CD4-positive, alpha-beta memory T cell (primary cell): ENCODE measurements at places on chromosomes 4 and X. TPM values are rescaled to one million over a fixed set of nuclear protein-coding genes. Genes with fewer than 3 reads are reported as not detected.

- no peak for DNase-seq
- H3K27ac ChIP-seq: no peak overlapping the region
- no peaks in the 10 kb centered on the region for H3K27me3 ChIP-seq
Observed at GRCh38 chr4:97627750-97628149, 515.5 kb downstream of the STPG2 start.

The RBM47 gene
- total RNA-seq: 1.5 TPM

- H3K4me3 ChIP-seq: no peak overlapping the region
- H3K4me1 ChIP-seq: no peaks in the 10 kb centered on the region
- no peaks in the 10 kb centered on the region for H3K27me3 ChIP-seq
- no peak for DNase-seq
- no peak overlapping the region for H3K27ac ChIP-seq
Observed at GRCh38 chr4:173256825-173257224, 77.3 kb downstream of the HMGB2 start.

GRCh38 chr4:135050086-135050717 lies 848.6 kb upstream of the PABPC4L start:
- DNase-seq: no peak
- no peak overlapping the region for H3K4me3 ChIP-seq
- no peaks in the 10 kb centered on the region for H3K27me3 ChIP-seq
- no peak overlapping the region for H3K27ac ChIP-seq

DNA sequence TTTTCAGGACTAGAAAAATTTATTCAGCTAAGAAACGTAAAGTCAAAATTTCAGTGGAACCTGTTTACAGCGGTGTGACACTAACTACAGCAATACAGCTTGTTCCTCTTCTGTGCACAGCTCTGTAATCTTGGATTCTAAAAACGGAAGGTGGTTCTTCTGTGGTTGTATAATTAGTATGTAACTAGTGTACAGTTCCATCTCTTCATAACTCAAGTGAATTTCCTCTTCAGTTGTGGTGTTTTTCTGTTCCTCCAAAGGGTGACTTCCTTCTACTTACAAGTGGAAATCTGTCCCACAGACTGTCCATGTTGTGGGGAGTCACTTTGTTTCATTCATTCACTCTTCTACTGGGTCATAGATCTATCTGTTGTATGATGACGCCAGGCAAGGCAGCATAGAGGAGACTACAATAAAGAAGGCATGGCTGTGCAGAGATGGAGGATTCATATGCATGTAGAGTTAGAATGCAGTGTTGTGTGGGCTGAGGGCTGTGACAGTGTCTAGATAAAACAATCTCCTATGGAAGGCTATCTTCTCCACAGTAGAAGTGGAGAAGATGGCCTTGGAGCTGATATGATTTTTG lies 5.4 kb downstream of the DAPP1 start:
- H3K27me3 ChIP-seq: no peaks in the 10 kb centered on the region
- no peak overlapping the region for H3K27ac ChIP-seq
- no peak for DNase-seq
- H3K36me3 ChIP-seq: no peaks in the 10 kb centered on the region
- no peak overlapping the region for H3K4me3 ChIP-seq

The FAM120C gene
- total RNA-seq: 17.6 TPM

DNA sequence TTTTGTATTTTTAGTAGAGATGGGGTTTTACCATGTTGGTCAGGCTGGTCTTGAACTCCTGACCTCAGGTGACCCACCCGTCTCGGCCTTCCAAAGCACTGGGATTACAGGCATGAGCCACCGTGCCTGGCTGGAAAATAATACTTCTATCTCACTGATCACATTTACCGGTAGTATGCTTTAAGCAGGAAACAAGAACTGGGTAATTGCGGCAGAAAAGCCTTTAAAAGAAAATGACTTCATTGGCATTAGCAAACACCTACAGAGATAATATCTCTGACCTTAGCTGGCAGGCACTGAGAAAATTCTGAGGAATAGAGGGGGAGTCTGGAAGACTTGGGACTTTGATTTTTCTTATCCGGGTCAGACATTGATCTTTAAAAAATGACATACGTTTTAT lies 78.5 kb downstream of the SHROOM3 start:
- DNase-seq: no peak
- H3K27ac ChIP-seq: no peak overlapping the region
- H3K4me1 ChIP-seq: no peaks in the 10 kb centered on the region
- no peaks in the 10 kb centered on the region for H3K27me3 ChIP-seq
- no peaks in the 10 kb centered on the region for H3K36me3 ChIP-seq
- no peak overlapping the region for H3K4me3 ChIP-seq

GRCh38 chr4:131344761-131345160 lies 1804.3 kb upstream of the PCDH10 start:
- no peak for DNase-seq
- H3K27ac ChIP-seq: no peak overlapping the region
- no peaks in the 10 kb centered on the region for H3K36me3 ChIP-seq
- no peaks in the 10 kb centered on the region for H3K27me3 ChIP-seq
- no peak overlapping the region for H3K4me3 ChIP-seq

The CT45A10 gene
- not detected for total RNA-seq

The LRIT3 gene
- 0.26 TPM for total RNA-seq

DNA sequence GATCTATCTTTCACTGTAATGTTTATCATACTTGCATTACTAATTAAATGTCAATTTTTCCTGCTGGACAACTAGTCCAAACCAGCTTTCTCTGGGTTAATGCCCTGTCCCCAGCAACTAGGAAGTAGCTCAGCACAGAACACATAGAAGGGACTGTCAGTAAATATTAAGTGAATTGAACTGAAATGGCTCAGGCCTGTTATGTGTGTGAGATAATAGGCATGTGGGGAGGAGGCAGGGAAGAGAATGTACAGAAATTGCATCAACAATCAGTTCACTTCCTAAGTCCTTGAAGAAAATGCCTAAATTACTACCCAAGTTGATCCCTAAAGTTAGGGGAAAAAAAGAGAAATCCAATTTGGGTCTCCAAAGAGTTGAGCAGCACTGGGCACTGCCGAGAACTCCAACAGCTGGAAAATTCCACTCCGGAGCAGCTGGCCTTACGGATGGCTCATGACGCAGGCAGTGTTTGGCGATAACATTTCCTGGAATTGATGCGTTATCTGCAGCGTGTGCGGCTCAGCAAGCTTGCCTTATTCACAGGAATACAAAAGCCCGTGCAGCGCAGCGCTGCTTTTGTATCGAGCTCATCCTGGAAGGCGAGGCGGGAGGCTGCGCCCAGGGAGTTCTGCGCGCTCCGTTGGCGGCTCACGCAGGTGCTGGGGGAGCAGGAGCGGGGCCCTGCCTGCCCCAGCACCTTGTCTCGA lies 297.3 kb upstream of the LCORL start:
- no peak overlapping the region for H3K4me3 ChIP-seq
- no peak for DNase-seq
- H3K27me3 ChIP-seq: no peaks in the 10 kb centered on the region
- H3K27ac ChIP-seq: no peak overlapping the region
- H3K36me3 ChIP-seq: no peaks in the 10 kb centered on the region

DNA sequence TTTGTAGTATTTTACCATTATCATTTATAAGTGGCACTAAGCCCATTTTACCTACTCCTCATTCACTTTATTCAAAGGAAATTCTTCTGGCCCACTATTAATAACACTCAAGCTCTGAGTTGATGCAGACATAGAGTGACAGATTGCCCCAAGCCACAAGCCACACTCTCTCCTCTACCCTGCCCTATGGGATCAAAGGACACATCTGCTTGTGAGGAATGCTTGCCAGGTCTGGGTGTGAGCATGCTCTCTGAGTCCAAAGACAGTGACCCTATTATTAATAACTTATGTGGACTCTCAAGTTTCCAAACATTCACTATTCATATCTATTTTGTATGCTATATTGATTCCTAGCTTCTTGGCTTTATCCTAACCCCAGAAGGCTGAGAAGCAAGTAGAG lies 18.5 kb downstream of the ETNPPL start:
- no peaks in the 10 kb centered on the region for H3K4me1 ChIP-seq
- no peak overlapping the region for H3K27ac ChIP-seq
- H3K27me3 ChIP-seq: no peaks in the 10 kb centered on the region
- no peak for DNase-seq

DNA sequence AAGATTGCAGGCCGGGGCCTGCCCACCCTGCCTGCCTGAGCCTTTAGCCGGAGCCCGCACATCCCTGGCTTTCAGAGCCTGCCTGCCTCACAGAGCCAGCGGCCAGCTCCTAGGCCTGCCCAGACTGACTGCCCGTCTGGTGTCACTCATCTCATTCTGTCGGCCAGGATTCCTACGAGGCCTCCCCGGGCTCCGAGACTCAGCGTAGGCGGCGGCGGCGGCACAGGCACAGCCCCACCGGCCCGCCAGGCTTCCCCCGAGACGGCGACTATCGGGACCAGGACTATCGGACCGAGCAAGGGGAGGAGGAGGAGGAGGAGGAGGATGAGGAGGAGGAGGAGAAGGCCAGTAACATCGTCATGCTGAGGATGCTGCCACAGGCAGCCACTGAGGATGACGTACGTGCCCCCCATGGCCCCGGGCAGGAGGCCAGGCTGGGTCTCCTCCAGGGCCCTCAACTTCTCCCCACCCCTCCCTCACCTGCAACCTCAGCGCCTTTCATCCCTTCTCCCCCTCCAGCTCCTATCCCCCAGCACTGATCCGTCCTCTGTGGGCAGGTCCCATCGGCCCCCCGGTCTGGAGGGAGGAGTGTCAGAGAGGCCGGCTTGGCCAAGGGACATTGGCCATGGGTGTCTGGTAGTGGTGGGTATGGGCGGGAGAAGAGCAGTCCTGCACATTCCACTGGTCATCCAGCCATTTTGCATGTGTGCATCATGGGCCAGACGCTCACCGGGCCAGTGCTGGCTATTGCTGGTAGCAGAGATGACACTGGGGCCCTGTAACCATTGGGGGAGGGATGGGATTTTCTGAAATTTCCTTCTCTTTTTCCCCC lies 22.6 kb upstream of the UBA1 start:
- H3K36me3 ChIP-seq: peaks cover 17% of the 10 kb centered on the region
- H3K4me1 ChIP-seq: no peaks in the 10 kb centered on the region
- H3K4me3 ChIP-seq: no peak overlapping the region
- DNase-seq: no peak
- H3K27me3 ChIP-seq: no peaks in the 10 kb centered on the region

DNA sequence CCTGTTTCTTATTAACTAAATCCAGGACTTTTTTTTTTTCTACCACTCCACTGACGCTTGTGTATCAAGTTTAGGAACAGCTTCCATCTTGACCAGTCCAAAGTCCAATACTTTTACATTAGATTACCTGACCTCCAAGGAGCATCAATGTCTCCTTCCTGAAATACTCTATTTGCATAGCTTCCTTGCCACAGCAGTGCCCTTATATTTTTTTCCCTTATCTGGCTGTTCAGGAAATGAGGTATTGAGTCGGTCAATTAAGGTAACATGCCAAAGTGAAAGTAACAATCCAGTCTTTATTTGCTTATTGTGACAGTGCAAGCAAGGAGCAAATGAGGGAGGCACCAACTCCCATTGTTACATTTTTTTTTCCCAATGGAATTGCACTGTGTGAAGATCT lies 730.8 kb upstream of the NDST4 start:
- H3K36me3 ChIP-seq: no peaks in the 10 kb centered on the region
- H3K27me3 ChIP-seq: no peaks in the 10 kb centered on the region
- H3K27ac ChIP-seq: no peak overlapping the region
- H3K4me1 ChIP-seq: no peaks in the 10 kb centered on the region
- no peak for DNase-seq

GRCh38 chrX:34119122-34119521 lies 13.0 kb downstream of the FAM47A start:
- no peak overlapping the region for H3K27ac ChIP-seq
- no peak for DNase-seq
- no peak overlapping the region for H3K4me3 ChIP-seq
- no peaks in the 10 kb centered on the region for H3K4me1 ChIP-seq
- no peaks in the 10 kb centered on the region for H3K27me3 ChIP-seq

The TBC1D19 gene
- 9.5 TPM for total RNA-seq

The CPZ gene
- total RNA-seq: not detected

The ADH1A gene
- not detected for total RNA-seq

The PAK3 gene
- total RNA-seq: 1.5 TPM

DNA sequence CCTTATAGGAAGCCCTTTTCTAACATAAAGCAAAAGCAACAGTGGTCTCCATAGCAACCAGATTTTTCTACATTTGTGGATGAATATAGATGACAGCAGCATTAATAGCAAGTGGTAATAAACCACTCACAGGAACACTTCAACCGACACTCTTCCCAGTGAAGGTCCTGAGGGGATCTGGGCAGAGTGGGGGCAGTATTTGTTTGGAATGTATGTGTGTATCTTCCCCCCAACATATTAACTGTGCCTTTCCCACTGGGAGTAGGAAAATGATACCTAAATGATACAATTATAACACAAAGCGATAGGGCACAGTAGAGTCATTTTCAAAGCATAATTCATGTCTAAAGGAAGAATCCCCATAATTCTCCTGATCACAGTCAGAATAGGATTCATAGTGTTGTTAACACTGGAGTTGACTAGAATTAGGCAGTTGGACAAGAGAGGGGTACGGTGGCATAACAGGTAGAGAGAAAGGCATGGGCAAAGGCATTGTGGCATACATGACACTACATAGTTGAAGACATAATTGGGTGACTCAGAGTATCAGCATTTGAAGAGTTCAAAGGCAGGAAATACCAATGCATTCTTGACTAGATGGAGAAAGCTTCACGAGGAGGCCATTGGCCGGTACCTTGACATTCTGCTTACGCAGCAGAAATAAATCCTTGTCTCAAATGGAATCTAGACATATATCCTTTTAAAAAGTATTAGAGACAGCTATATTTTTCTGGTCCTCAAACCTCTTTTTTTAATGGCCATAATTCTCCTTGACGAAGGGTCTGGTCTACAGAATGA lies 15.2 kb downstream of the CAPN6 start:
- no peak overlapping the region for H3K4me3 ChIP-seq
- H3K27ac ChIP-seq: no peak overlapping the region
- H3K4me1 ChIP-seq: no peaks in the 10 kb centered on the region
- H3K27me3 ChIP-seq: no peaks in the 10 kb centered on the region
- H3K36me3 ChIP-seq: no peaks in the 10 kb centered on the region
- no peak for DNase-seq

The PLRG1 gene
- 77.5 TPM for total RNA-seq

GRCh38 chrX:153561337-153561736 lies 37.6 kb downstream of the CCNQ start:
- no peaks in the 10 kb centered on the region for H3K36me3 ChIP-seq
- H3K27me3 ChIP-seq: no peaks in the 10 kb centered on the region
- no peak for DNase-seq
- no peaks in the 10 kb centered on the region for H3K4me1 ChIP-seq
- H3K27ac ChIP-seq: no peak overlapping the region

DNA sequence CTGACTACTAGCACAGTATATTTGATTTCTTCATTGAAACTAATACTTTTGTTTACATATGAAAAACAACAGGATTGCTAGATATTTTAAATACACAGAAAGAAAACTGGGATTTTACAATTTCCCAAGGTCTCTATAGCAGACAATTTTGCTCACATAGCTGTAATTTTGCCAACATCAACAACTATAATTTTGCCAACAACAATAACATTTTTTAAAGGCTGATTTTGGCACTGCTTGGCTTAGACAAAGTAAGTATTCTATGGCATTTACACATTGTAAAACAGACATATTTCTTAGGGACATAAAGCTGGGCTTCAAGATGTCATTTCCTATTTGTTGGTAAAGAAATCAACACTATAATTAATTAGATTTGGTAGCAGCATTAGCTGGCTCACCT lies 922.1 kb downstream of the RAB28 start:
- H3K36me3 ChIP-seq: no peaks in the 10 kb centered on the region
- no peak overlapping the region for H3K4me3 ChIP-seq
- no peak for DNase-seq
- no peaks in the 10 kb centered on the region for H3K4me1 ChIP-seq
- H3K27ac ChIP-seq: no peak overlapping the region
- no peaks in the 10 kb centered on the region for H3K27me3 ChIP-seq
